ENCODE measurements at places on chromosomes 5 and 9.
A peak's percentile ranks its signal among the peaks of the same experiment; 100 is the strongest.

GRCh38 chr9:134560206-134560605 lies 81.4 kb upstream of the COL5A1 start:
- DNase-seq = no peak

DNA sequence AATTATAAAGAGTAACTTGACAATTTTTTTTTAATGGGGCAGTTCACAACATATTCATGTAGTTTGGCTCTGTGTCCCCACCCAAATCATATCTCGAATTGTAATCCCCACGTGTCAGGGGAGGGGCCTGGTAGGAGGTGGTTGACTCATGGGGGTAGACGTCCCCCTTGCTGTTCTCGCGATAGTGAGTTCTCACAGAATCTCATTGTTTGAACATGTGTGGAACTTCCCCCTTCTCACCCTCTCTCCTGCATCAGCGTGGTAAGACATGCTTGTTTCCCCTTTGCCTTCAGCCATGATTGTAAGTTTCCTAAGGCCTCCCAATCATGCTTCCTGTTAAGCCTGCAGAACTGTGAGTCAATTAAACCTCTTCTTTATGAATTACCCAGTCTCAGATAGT lies 40.7 kb downstream of the FBXW11 start:
- no peak for DNase-seq

- no peak for DNase-seq
Observed at GRCh38 chr9:37652261-37652660, 1.5 kb downstream of the FRMPD1 start.

GRCh38 chr9:34571481-34571810 lies 18.1 kb downstream of the CNTFR start:
- DNase-seq = no peak

DNA sequence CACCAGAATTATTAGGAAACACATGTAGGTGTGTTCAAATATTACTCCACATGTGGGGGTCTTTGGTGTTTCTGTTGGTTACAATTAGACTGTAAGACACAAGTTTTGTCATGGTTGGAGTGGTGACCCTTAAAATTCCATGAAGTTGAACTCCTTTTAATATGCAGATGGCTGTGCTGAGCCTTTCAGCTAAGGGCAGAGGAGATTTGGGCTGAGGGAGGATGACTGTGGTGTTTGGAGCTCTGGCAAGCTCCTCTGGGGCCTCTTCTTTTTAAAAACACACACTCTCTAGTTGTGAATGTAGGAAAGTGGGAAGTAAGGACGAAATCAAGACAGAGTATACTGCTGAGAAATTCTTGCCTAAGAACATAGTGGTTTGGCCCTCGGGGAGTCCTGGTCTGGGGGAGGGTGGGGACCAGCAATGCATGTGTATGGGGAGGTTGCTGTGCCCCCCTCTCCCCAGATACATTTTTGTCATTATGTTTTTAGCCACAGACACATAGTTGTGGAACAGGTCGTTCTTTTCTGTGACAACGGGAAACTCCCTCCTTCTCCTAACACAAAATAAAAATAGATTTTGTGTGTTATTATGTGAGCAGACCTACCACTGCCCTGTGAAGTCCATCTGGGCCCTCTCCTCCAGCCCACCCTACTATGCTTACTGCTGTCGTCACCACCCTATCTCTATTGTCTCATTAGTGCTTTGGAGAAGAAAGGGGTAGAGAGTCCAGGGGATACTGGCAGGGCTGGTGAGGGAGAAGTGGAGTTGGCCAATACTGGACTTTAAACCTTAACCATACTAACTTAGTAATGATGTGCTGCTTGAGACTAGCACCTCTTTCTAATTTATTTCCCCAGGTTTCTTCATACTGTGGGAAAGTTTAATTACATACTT lies 10.0 kb downstream of the SMARCA2 start:
- no peak for DNase-seq

DNA sequence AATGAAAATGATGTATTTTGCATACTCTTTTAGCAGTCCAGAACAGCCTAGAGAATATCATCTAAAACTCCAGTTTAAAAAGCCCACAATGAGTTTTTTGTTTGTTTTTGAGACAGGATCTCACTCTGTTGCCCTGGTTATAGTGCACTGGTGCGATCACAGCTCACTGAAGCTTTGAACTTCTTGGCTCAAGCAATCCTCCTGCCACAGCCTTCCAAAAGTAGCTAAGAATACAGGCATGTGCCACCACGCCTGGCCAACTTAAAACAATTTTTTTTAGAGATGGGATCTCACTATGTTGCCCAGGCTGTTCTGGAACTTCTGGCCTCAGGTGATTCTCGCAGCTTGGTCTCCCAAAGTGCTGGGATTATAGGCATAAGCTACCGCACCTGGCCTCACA lies 175.7 kb downstream of the FBN2 start:
- DNase-seq = no peak

DNA sequence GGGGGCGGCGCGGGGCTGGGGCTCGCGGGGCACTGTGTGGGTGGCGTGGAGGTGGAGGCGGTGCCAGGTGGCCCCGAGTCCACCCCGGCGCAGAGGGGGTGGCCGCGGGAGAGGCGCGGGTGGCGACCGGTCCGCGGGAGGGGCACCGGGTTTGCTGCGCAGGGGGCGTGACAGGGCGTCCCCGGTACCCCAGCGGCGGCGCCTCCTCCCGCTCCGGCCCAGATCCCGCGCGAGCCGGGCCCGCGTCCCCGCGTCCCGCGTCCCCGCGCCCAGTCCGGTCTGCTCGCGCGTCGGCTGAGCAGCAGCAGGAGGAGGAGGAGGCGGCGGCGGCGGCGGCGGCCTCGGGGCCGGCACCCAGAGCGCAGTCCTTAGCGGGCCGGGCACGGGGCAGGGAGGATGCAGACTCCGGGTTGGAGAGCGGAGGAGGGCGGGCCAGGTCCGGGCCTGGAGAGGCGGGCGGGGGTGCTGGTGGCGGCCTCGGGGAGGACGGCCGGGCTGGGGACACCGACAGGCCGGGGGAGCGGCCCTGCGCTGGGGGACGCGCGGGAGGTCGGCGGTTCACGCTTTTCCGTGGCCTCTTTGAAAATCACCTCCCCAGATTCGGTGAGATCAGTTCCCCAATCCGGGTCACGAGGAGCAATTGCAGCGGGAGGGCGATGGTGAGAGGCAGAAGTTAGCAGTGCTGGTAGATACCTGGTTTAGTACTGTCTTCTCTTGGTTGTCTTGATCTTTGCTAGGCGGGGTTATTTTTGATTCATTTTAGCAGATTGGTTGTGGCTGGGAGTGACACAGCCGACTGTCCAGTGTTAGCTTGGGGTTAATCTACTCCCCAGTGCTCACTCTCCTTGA lies 1.7 kb downstream of the TRIO start:
- no peak for DNase-seq

DNA sequence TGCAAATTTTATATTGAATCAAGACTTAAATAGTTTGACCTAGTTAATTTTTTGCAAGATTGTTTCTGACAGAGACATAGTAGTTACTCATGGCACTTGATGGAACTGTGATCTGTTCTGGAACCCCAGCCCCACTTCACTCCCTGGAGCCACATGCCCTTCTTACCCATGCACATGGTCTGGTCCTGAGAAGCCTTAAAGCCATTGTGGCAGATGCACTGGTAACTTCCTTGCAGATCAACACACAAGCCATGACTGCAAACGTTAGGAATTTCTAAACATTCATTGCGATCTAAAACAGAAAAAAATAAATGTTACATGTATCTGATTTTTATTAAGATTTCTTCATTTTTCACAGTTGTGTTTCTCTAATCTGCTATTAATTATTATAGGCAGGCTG lies 221.2 kb downstream of the SLC12A2 start:
- no peak for DNase-seq

DNA sequence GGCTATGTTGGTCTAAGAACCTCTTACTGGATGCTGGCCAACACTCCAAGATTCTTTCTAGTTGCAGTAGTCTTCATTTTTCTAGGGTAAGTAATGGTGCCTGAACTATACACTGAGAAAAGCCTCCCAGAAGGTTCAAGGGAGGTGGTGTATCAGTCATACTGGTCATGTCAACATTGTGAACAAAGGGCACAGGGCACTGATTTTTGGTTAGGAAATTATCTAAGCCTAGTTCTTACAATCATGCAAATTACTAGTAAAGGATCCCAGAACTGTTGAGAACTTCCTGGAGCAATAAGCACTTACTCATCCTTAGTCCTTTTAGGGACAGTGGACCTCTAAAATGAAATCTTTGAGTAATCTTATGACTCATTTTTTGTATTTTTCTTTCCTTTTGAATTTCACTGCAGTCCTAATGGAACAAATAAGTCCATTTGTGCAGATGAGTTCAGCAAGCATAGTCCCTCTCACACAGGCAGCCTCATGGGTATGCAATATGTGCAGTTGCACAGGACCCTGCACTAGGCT lies 21.1 kb upstream of the CDC42SE2 start:
- DNase-seq = peak; percentile 79

DNA sequence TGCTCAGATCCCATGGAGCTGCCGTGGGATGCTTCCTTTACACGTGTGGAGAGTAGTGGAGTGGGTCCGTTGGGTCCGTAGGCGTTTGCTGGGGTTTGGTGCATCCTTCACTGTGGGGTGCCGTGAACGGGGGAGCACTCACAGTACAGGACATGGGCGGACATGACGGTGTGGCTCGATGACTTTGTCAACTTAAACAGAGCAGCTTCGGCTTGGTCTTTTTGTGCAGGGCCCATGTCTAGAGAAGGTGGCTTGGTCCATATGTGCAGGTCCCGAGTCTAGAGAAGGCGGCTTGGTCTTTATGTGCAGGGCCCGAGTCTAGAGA lies 26.4 kb upstream of the EXOC3 start:
- DNase-seq = no peak

DNA sequence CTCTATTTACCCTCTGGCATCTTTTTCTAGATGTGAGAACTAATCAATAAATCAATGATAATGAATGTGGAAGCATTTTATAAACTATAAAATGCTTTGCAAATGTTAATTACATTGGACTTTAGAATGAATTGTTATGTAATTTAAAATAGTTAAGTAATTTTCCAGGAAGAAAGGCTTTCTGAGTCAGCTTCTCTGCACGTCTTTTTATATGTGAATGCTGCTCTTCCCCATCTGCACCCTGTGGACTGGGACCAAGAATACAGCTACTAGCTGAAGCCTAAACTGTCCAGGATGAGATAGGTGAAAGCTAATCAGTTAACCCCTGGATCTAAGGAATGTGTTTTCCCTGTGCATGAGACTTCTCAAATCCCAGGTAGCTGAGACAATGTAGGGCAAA lies 292.9 kb downstream of the NR3C1 start:
- DNase-seq = no peak

- no peak for DNase-seq
Observed at GRCh38 chr9:14585730-14586473, 107.3 kb downstream of the ZDHHC21 start.

DNA sequence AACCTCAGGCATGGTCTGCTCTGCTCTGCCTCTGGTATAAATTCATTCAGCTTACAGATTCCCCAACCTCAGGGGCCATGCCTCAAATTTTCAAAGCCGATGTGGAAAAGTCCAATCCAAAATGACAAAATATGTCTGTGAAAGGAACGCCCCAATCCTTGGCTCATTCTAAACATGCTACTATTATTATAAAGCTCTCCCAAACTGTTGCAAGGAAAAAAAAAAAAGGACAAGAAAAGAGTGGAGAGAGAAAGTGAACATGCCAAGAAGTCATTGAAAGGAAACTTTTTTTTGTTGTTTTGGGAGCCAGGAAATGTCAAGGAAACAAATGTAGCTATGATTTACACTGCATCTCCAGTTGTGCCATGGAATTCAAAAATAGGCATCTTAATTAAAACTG lies 3.8 kb downstream of the COL23A1 start:
- DNase-seq = no peak

Data from epithelial cell of proximal tubule (primary cell).